ENCODE measurements at places on chromosomes 2 and 18.
A peak's percentile ranks its signal among the peaks of the same experiment; 100 is the strongest.

DNA sequence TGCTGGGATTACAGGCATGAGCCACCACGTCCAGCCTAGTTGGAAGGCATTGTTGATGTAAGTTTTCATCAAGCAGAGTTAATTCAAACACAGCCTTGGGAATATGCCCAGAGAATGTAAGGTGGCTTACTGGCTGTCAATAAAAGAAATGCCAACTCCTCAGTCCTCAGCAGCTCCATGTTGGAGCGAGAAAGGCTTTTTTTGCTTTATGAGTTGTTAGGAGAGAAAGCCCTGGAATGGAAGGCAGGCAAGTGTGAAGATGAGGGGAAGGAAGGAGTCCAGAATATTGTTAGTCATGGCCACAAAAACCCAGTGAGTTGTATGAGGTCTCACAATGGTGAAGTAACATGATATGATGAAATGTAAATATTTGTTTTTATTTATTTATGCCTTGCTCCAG, 57.1 kb downstream of the MAP4K4 start:
- DNase-seq: peak; percentile 54

GRCh38 chr2:34365932-34366331, 766.8 kb upstream of the FAM98A start:
- DNase-seq: no peak

GRCh38 chr2:145593280-145593679, 1073.4 kb upstream of the ZEB2 start:
- DNase-seq: no peak

- no peak for DNase-seq
These were observed 13.3 kb downstream of the DNER start for GRCh38 chr2:229701062-229701461.

DNA sequence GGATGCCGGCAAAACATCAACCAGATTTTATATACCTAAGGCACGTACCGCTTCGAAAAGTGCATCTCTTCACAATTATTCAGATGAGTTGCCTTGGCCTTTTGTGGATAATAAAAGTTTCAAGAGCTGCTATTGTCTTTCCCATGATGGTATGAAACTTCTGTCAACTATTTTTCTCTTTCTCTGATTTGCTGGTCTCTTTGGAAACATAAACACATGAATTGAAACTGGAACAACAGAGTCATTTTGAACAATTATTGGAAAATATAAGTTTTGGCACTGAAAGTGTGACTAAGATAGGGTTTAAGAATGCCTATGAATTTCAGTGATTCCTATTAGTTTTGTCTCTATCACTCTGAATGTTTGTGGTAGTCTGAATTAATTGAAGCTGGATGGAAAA, 109.9 kb downstream of the DPP4 start:
- no peak for DNase-seq

DNA sequence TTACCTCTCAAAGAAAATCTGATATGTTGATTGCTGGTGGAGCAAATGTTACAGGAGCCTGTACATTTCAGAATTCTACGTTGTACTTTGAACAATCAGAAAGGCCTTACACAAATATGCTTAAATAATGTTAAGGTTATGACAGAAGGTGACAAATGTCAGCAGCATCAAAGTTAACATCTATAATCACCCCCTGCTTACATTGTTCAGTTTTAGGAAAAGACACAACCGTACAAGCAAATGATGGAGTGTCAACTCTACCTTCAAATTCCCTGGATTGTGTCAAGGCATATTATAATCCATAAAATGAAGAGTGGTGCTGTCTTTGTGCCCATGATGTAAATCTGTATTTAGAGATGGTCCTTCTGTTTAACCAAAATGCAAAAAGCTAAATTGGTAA, 465.5 kb downstream of the ARHGAP15 start:
- no peak for DNase-seq

DNA sequence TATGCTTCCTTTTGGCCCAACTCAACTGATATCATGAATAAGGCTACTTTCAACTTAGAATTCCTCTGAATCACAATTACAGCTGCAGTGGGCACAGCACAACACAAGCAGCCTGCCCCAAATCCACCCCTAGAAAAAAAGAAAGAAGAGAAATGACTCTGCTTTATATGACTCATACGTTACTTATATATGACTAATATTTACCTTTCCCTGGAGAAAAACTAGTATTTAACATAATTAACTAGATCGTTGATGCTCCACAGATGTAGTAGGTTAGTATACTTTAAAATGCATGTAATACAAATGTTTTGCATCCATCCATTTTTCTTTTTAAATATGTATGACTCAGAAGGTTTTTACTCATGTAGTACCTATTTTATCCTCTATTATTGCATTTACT, 133.3 kb upstream of the UNC80 start:
- DNase-seq: no peak

- DNase-seq: no peak
These were observed 1534.4 kb upstream of the PIK3C3 start for GRCh38 chr18:40420675-40421074.

DNA sequence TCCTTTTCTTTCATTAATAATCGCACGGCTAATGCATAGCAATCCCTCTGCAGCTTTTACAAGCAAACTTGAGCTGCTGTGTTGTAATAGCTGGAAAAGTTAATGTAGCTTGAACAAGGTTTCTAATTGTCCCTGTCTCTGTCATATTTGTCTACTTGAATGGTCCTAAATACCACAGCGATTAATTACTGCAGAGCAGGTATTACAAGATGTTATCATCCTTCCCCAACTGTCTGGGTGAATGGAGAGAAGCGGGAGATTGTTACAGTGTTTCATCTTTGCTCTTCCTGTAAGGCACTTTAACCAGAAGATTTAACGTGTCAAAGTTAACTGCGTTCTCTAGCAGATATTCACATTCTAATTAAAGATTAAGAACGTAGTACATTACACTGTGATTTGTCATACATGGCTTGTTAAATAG, 422.2 kb upstream of the POU3F3 start:
- no peak for DNase-seq

DNA sequence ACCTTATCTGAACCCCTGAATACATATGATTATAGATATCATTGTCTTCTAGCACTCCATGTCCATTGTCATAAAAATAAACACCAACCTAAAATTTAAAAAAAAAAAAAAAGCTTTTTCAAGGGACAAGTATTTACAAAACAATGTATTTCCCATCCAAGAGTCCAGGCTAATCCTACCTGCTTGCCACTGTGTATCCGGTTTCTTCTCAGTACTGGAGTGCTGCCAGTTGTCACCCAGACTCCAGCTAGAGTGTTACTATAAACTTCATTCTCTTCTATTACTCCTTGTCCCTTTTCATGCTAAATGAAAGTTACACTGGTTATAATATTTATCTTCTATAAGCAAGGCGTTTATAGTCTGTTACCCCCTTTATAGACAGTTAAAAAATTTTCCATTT, 35.8 kb downstream of the MSH6 start:
- DNase-seq: no peak

DNA sequence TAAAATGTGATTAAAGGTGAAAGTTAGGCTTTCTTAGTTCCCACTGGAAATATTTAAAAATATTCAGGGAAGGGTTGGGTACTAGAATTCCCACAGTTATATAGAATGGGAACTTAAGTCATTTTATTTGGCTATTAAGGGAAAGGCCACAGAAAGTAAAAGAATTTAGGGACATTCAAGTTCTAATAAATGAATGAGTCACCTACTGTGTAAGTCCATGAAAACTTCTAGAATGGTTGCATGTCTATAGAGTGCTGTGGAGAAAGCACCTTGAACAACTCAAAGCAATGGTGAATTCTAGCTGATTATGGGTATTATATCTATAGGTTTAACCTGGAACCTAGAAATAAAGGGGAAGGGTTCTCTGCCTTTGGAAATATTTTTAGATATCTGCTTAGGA, 28.1 kb upstream of the SLC4A10 start:
- DNase-seq: no peak

GRCh38 chr2:220437938-220438337, 810.5 kb downstream of the SLC4A3 start:
- DNase-seq: no peak

GRCh38 chr2:168702579-168702978, 99.9 kb upstream of the NOSTRIN start:
- DNase-seq: no peak

DNA sequence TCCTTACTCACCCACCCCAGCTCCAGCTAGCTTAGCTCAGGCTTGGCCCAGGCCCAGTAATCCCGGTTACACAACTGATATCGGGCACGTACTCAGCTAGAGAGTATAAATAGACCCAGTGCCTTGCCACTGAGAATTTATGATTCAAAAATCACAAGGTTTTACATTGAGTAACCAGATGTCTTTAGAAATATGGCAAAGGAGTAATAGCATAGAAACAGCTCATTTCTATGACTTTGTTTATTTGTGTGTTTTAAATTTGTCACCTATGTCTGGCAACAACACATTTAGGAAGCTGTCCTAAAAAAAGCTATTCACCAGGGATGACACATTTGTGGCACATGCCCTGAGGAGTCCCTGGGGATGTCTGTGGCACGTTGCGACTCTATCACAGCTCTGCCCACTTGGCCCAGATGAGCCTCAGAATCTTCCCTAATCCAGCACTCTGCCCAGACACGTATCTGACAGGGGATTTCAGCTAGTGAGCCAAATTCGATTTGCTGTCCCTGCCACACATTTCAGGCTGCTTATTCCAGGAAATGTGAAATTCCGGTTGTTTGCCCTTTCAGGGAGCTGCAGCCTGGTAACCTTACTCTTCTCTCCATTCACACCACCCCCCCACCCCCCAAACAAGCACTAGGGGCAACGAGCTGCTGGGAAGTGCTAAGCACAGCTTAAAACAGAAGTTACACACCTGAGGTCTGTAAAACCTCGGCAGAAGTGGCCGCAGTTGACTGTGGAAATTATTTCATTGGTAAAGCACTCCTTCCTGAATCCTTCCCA, 85.4 kb upstream of the ZCCHC2 start:
- peak; percentile 58 for DNase-seq
